Pancreas (tissue), 10 donors: ENCODE measurements at places on chromosomes 1 and 21. TPM values are rescaled to one million over a fixed set of nuclear protein-coding genes. Genes with fewer than 3 reads are reported as not detected.
A peak's percentile ranks its signal among the peaks of the same experiment; 100 is the strongest.

GRCh38 chr1:24870551-24871195 lies 59.4 kb downstream of the RUNX3 start:
- no peak for DNase-seq
- no peak overlapping the region for H3K27ac ChIP-seq
- no peaks in the 10 kb centered on the region for H3K4me1 ChIP-seq
- no peak overlapping the region for H3K4me3 ChIP-seq

- no peak overlapping the region for H3K27ac ChIP-seq
- peaks cover 6% of the 10 kb centered on the region for H3K4me1 ChIP-seq
- no peak overlapping the region for H3K4me3 ChIP-seq
- H3K36me3 ChIP-seq, result no peaks in the 10 kb centered on the region
- DNase-seq, result no peak
- H3K27me3 ChIP-seq, result no peaks in the 10 kb centered on the region
Observed at GRCh38 chr1:43034778-43035177, 76.1 kb upstream of the SLC2A1 start.

GRCh38 chr1:84597011-84597410 lies 22.8 kb upstream of the CTBS start:
- no peak for DNase-seq
- no peaks in the 10 kb centered on the region for H3K4me1 ChIP-seq
- H3K36me3 ChIP-seq, result no peaks in the 10 kb centered on the region
- H3K27ac ChIP-seq, result no peak overlapping the region

GRCh38 chr1:2372551-2373490 lies 18.5 kb downstream of the MORN1 start:
- H3K4me3 ChIP-seq, result no peak overlapping the region
- no peaks in the 10 kb centered on the region for H3K4me1 ChIP-seq
- no peaks in the 10 kb centered on the region for H3K36me3 ChIP-seq
- no peaks in the 10 kb centered on the region for H3K27me3 ChIP-seq
- no peak overlapping the region for H3K27ac ChIP-seq

- H3K27ac ChIP-seq, result no peak overlapping the region
- no peaks in the 10 kb centered on the region for H3K27me3 ChIP-seq
- no peaks in the 10 kb centered on the region for H3K4me1 ChIP-seq
- no peak for DNase-seq
Observed at GRCh38 chr1:236705771-236706170, 19.5 kb downstream of the ACTN2 start.

DNA sequence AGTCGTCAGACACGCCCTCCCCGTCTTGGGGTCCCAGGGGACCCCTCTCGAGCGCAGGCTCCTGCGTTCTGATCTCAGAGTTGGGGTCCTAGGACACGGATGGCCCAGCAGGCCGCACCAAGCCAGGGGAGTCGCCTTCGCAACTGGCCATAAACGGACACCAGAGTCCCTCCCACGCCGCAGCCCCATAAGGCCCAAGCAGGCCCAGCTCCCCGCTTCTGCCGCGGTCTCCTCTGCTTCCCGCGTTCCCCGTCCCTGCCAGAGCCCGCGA lies 633 bp downstream of the DMRTA2 start:
- no peaks in the 10 kb centered on the region for H3K36me3 ChIP-seq
- peaks cover 9% of the 10 kb centered on the region for H3K27me3 ChIP-seq
- H3K27ac ChIP-seq, result no peak overlapping the region
- H3K4me1 ChIP-seq, result no peaks in the 10 kb centered on the region
- H3K4me3 ChIP-seq, result peak overlapping the region; percentile 28
- no peak for DNase-seq

GRCh38 chr1:1433804-1434130 lies 1.7 kb upstream of the VWA1 start:
- H3K27ac ChIP-seq, result peak overlapping the region; percentile 96
- H3K27me3 ChIP-seq, result no peaks in the 10 kb centered on the region
- H3K4me1 ChIP-seq, result peaks cover 61% of the 10 kb centered on the region
- no peak for DNase-seq

DNA sequence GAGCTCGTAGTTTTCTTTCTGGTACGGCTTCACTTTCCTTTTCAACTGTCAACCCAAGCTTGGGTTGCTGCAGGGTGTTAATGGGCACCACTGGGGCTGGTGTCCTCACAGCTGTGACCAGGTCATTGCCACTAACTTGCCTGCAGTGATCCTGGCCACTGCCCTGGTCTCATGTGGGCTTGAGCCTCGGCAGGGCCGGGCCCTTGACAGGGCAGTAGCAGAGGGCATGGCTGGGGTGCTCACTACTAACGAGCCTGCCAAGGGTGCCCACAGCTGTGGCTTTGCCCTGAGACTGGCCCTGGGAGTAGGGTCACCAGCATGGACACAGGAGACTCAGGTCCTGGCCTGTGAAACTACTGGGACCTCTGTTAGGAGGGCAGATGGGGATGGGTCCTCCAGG lies 31.5 kb upstream of the GNPAT start:
- no peak for DNase-seq
- no peaks in the 10 kb centered on the region for H3K4me1 ChIP-seq
- H3K27me3 ChIP-seq, result no peaks in the 10 kb centered on the region
- no peak overlapping the region for H3K4me3 ChIP-seq
- H3K36me3 ChIP-seq, result no peaks in the 10 kb centered on the region

DNA sequence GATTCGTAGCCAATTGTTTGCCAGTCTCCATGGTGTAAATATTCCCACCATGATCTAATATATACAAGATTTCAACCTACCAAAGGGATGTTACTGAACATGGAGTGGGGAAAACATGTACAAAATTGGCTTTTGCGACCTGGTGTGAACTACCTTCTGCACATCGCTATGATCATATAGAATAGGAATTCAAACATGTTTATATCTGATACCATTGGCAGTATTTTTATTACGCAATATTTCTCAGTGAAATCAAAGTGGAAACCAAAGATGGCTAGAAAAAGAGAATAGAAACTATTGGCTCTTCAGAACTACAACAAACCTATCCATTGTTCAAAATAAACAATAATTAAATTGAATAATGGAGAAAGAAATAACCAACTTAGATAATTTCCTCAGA lies 285.1 kb downstream of the TPR start:
- H3K27me3 ChIP-seq, result no peaks in the 10 kb centered on the region
- no peaks in the 10 kb centered on the region for H3K36me3 ChIP-seq
- H3K4me1 ChIP-seq, result no peaks in the 10 kb centered on the region
- DNase-seq, result no peak
- no peak overlapping the region for H3K27ac ChIP-seq

DNA sequence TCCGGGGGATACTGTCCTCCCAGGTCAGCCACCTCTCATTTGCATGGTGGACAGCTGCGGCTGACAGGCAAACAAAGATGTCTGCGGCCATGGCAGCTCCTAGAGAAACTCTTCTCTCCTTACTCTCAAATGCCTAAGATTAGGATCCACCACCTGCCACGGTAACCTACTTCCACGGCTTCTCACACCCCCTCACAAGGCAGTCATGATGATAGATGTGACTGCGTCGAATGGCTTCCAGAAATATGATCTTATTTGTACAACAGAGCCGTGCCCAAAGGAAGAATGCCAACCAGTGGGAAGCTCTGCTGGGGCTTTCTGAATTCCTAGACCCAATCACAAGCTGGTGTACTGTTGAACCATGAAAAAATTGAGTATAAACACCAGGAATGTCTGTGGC lies 73.4 kb downstream of the BACE2 start:
- no peak overlapping the region for H3K27ac ChIP-seq
- H3K36me3 ChIP-seq, result no peaks in the 10 kb centered on the region
- no peaks in the 10 kb centered on the region for H3K27me3 ChIP-seq
- DNase-seq, result no peak
- no peak overlapping the region for H3K4me3 ChIP-seq

- no peaks in the 10 kb centered on the region for H3K36me3 ChIP-seq
- peak; percentile 56 for DNase-seq
- H3K27ac ChIP-seq, result no peak overlapping the region
- no peaks in the 10 kb centered on the region for H3K27me3 ChIP-seq
Observed at GRCh38 chr1:114152508-114153260, 985 bp downstream of the SYT6 start.

The LCE2A gene
- total RNA-seq, result not detected

The PYHIN1 gene
- 0.29 TPM for total RNA-seq

The IQGAP3 gene
- 0.04 TPM for total RNA-seq
